T-helper 9 cell (primary cell): ENCODE measurements at places on chromosomes 4 and X.
A peak's percentile ranks its signal among the peaks of the same experiment; 100 is the strongest.

DNA sequence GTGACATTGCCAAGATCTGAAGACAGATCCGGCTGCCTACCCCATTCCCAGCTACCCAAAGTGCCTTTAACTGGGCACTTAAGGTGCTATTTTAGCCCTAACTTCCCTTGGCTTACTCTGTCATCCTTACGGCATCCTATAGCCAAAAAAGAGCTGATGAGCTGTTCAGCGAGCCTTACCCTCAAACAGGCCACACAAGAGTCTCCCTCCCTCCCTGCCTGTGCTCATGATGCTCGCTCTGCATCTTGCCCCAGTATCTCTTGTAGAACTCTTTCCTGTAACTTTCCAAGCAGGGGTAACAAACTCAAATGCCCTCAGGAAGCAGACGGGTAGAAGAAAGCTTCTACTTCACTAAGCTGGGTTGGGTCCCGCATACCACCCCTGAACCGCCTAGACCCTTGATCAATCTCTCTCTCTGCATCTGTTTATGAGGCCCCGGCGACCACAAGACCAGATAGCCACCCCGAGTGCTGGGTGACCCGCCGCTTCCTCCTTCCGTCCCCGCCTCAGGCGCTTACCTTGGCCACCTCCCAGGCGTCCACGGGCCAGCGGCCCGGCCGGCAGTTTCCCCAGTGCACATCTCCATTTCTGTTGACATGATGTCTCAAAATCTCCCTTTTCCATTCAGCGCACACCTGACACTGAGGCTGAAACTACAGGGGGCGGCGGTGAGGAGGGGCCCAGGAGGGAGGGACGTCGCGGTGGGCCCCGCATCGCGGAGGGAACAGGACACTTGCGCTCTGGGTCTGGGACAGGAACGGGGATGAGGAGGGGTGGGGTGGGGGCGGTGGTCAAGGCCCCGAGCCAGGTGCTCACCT is 663 bp downstream of the CXorf38 start:
- peak; percentile 25 for DNase-seq

- DNase-seq: no peak
These were observed 38.3 kb downstream of the TKTL1 start for GRCh38 chrX:154333837-154334271.

- no peak for DNase-seq
These were observed 1960.1 kb upstream of the ADGRL3 start for GRCh38 chr4:59240011-59240410.

GRCh38 chr4:90099812-90100211 is 27.4 kb upstream of the CCSER1 start:
- no peak for DNase-seq

- DNase-seq: no peak
These were observed 129.4 kb upstream of the BCOR start for GRCh38 chrX:40227125-40227524.

DNA sequence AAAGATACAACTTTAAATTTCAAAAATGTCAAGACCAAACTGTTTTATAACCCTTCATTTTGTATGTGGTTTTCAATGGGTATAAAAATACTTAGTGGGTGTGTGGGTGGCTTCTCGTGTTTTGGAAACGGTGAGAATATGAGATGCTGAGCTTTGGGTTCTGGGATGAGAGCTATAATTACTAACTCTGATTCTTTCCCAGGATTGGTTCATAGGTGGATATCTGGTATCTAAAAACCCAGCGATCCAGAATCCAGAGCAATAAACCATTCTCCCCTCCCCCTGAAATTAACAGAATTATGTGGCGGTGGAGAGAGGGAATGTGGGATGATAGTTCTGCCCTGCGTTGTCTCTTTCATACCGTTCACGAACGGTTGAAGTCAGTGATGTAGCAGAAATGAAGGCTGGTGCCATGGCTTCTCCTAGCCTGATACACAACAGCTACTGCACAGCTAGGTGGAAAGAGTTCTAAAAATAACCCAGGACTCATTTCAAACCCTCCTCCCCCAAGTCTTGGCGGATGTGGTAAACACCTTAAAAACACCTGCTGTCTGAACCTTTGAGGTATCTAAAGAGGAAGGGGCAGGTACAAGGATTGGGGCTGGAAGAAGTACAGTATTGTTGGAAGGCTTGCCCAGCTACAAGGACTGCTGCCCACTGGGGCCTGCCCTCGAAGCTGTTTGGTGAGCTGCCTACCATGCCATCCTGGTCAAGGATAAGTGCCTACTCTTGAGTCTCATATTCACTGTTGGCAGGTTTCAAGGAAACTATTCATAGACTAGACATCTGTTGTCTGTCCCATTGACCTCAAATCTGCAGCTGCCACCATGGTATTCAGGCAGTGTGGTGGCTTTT is 44.5 kb downstream of the SEPTIN11 start:
- peak; percentile 44 for DNase-seq

GRCh38 chr4:113701169-113701568 is 60.4 kb downstream of the CAMK2D start:
- DNase-seq: no peak

GRCh38 chr4:4338210-4339001 is 48.4 kb downstream of the ZBTB49 start:
- no peak for DNase-seq

- no peak for DNase-seq
These were observed 51.7 kb upstream of the SLC10A4 start for GRCh38 chr4:48431401-48431800.

DNA sequence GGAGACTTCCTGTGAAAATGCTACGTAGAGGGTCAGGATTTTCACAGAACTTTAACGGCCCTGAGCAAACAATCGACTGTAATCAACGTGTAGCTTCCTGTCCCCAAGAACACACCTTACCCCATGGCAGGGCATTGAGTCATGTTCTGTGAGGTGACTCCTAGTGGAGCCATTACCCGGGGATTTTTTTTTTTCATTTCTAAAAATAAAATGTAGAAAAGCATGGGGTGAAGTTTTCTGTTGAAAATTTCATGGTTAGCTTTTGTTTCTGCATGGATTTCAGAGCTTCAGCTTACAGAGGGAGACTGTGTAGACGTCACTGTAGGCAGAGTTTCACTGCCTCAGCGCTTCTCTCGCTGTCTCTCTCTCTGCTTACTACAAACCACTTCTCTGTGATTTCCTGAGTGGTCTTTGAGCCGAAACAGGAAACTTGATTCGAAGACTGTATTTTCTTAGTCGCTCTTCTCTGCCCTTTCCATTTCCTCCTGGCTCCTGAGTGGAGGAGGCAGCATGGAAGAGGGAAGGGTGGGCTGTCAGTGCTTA is 111.7 kb downstream of the NFKB1 start:
- DNase-seq: no peak

DNA sequence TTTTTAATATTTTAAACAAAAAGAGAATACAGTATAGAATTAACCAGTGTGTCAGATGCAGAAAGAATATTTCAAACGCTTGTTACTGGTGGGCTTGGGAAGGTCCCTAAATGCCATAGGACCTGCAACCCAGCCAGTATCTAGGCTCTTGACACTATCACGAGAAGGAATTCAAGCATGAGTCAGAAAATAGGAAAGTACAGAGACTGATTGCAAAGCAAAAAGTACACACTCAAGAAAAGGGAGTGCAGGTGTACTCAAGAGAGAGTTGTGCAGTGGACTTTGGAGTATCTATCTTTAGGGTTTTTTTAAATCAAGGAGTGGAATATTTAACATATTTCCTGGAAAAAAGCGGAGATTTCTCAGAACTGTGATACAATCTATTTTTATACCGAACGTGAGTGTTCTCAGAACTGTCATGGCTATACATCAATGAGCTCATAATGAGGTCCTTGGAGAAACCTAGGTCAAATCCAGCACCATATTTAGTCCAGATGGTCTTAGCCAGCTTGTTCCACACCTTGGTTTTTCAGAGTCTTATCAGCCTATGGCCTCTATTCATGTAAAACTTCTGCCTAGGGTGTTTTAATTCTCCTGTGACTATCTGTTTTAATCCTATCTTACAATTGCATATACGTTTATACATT is 291.8 kb upstream of the FAT4 start:
- DNase-seq: no peak

GRCh38 chr4:113899271-113900070 is 80.0 kb downstream of the ARSJ start:
- peak; percentile 3 for DNase-seq
